Inflammatory macrophage (primary cell): ENCODE measurements at places on chromosomes 2 and 18.
A peak's percentile ranks its signal among the peaks of the same experiment; 100 is the strongest.

DNA sequence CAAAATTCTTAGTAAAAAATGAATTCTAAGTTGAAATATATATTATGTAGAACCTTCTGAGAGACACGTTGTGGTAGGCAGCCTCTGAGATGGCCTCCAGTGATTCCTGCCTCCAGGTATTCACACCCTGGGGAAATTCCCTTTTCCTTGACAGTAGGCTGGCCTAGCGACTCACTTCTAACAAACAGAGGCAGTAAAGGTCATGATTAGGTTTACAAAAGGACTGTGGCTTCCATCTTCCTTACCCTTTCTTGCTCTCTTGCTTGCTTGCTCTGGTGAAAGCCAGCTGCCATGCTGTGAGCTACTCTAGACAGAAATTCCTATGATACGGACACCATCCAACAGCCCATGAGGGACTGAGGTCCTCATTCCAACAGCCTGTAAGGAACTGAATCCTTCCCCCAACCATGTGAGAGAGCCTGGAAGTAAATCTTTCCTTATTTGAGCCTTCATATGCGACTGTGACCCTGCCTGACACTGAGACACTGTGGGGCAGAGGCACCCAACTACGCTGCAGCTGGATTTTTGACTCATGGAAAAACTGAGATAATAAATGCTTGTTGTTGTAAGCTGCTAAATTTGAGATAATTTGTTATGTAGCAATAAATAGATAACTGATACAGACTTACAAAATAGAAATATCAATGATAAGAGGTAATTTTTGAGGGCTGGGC is 32.7 kb upstream of the SERTAD2 start:
- DNase-seq = no peak

- DNase-seq = no peak
These were observed 1057.1 kb upstream of the CRIM1 start for GRCh38 chr2:35298493-35298892.

DNA sequence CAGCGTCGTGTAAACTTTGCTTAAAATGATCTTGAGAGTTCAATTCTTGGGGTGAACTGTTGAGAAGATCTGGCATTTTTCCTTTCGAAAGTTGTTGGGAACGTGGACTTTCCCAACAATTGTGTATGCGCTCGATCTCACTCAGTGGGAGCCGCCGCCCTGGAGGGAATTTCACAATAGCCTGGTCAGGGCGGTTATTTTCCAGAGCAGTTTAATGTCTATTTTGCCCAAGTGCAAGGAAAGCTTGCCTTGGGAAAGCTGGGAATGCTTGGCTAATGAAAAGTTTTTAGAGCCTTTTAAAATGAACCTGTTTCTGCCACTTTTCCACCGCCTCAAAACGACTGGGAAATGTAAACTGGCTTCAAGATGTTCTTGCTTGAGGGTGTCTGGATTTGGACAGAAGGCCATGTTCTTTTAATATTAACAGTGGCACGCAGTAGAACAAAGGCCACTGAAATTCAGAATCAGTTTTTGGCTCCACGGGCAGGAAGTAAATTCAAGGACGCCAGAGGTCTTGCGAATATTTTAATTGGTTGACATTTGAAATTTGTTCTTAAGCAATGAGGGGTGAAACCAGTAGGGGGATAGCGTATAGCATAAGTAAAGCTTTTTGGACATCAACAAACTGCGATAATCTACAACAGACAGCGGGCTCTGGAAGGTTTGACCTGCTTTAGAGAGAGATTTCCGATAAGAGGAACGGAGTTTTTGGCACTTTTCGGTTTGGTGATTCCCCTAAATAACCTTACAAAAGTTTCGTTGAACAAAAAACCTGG is 1.2 kb downstream of the CFLAR start:
- DNase-seq = peak; percentile 90

DNA sequence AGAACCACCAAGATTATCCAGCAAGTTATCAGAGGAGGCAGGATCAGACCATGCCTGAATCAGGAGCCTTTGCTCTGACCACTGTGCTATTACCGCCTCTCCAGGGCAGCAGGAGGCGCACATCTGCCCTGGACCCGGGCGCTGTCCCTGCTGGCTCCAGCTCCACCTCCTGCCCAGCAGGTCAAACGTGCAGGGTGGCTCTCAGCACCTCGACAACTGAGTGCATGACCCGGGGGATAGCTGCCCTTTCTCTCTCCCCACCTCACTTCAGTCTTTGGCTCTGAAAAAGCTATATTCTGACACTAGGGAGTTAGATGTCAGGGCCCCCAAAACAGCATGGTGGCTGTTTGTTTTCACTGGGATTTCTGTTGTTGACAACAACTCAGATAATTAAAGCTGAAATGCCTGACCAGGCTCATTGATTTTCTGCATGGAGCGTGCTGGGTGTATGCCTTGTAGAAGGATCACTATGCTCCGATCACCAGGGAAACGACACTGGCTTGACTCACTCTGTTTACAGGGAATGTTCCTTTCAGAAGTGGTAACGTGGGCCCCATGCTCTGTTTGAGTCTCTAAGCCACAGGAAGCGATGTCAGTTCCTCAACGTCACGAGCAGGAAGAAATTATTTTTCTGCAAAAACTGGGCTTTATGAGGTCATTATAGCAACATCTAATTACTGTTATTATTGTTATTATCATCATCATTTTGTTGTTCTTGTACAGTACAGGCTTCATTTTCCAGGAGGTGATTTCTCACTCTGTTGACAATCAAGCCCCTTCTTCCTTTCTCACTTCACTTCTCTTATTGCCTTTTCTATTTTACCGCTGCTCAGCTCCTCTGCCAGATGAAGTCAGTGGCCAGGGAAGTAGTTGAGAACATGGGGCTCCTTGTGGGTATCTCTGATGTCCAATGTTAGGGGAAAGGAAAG is 125.6 kb downstream of the PLB1 start:
- DNase-seq = peak; percentile 82

DNA sequence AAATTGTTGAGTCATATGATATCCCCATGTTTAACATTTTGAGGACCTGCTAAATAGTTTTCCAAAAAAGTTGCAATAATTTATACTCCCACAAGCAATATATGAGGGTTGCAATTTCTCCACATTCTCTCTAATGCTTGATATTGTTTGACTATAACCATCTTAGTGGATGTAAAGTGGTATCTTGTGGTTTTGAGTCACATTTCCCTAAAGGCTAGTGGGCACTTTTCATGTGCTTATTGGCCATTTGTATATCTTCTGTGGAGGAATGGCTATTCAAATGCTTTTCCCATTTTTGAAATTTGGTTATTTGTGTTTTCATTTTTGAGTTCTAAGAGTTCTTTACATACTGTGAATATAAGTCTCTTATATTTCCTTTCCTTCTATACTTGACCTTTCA is 82.7 kb downstream of the SCG2 start:
- DNase-seq = no peak

- DNase-seq = peak; percentile 34
These were observed 168.7 kb downstream of the TMEM247 start for GRCh38 chr2:46647766-46648742.

GRCh38 chr2:236636714-236637470 is 67.3 kb downstream of the ACKR3 start:
- DNase-seq = no peak

- no peak for DNase-seq
These were observed 29.4 kb upstream of the ST3GAL5 start for GRCh38 chr2:85917887-85918795.

DNA sequence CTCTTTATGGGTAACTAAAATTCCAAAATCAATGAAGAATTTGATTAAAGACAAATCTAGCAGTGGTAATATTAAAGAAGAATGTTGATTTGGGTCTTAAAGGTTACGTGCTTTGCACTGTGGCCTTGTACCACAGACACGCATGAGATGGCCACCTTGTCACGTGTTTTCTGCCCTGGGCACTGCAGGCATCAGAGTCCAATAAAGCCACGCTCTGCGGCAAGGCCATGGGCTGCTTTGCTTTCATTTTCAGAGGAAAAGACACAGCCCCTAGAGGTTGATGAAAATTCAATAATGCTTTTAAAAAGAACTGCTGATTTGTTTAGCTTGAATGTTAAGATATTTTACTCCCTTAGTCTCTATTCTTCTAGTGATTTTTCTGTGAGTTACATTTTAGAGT is 30.4 kb downstream of the AOX1 start:
- peak; percentile 22 for DNase-seq

DNA sequence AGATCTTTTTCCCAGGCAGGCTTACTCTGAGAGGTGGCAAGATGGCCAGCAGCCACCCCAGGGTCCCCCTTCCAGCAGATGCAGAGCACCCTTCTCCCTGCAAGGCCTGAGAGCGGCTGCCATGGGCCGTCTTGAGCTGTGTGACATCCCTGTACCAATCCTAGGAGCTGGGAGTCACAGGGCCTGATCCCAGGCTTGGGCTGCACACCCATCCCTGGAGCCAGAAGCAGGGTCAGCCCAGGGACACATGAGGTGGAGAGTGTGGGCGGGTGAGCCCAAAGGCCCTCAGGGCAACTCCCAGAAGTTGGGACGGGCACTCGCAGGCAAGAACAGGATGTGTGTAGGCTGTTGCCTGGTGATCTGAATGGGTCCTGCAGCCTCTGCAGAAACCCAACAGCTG is 40.5 kb downstream of the CROCC2 start:
- DNase-seq = peak; percentile 92

GRCh38 chr2:43269706-43270105 is 43.3 kb upstream of the ZFP36L2 start:
- no peak for DNase-seq

DNA sequence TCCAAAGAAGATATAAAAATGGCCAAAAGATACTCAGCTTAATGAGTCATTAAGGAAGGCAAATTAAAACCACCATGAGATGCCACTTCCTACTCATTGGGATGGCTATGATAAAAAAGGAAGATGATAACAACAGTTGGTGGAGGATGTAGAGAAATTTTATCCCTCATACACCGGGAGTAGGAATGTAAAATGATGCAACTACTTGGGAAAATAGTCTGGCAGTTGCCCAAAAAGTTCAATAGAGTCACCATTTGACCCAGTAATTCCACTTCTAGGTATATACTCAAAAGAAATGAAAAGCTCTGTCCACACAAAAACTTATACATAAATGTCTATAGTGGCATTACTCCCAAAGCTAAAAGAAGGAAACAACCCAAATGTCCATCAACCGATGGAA is 10.1 kb upstream of the SULT1C2 start:
- DNase-seq = no peak

DNA sequence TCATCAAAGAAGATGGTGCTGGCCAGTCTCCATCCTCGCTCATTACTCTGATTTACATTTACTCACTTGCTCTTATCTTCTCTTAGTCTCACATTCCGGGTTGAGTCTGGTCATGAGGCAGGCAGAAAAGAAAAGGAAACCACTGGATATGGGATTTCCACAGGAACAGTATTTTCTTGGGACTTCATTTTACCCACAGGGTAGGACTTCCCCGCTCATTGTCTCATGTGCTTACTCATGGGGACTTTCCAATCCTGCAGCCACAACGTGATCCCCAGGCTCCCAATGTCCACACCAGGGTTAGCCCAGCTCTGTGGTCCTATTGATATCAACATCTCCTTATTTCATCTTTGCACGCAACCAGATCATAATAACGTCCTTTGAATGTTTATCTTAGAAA is 373.8 kb downstream of the TMEM182 start:
- DNase-seq = no peak

DNA sequence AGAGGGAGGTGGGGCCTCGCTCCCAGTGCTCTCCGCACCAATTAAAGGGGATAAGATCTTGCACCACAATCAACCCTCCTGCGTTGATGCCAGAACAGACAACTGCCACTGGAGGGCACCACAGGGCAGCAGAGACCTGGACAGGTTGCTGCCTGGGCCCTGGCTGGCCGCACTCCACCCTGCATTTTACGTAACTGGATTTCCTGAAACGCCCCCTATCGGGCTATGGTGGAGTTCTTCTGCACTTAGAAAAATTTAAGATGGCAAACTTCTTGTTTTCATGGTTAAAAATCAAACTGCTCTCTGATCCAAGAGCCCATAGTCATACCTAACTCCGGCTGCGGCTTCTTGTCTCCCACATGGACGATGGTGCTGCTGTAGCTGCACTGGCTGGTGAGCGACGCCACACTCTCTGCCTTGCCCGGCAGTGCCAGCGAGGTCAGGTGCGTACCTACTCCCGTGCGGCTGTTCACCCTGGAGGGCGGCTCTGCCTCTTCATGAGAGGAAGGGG is 16.8 kb upstream of the HES6 start:
- DNase-seq = peak; percentile 77

GRCh38 chr2:9703701-9704221 is 73.0 kb upstream of the YWHAQ start:
- peak; percentile 95 for DNase-seq

DNA sequence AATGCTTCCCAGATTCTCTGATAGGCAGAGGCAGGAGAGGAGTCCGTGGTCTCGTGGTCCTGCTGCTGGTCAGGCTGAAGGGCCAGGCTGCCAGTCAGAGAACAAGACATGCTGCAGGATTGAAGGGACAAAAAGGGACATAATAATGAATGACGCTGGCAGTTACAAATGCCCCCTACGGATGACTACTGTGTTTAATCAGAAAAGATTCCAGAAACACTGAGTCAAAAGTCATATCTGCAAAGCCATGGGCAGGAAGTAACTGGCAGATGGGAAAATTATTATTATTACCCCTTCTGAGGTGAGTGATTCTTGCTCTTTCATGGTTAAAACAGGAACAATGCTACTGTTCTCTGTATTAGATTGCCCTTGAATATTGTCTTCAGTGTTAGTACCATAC is 19.0 kb downstream of the LCT start:
- no peak for DNase-seq

GRCh38 chr2:160328811-160329527 is 128.9 kb upstream of the ITGB6 start:
- DNase-seq = no peak

- DNase-seq = peak; percentile 85
These were observed 12.2 kb upstream of the ARL5A start for GRCh38 chr2:151840216-151841046.

DNA sequence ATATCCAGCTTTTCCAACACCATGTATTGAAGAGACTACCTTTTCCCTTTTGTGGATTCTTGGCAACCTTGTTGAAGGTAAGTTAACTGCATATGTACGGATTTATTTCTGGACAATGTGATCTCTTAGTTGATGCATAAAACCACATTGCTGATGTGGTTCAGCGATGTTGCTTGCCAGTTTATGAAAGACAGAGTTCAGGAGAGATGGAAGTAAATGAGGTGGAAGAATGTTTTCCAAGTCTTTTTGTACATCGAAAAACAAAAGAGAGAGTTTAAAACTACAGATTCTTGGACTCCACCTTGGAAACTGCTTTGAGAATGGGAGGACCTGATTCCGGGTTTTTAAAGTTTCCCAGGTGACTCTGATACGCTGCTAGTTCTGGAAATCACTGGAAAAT is 43.8 kb downstream of the MOB4 start:
- DNase-seq = no peak

- no peak for DNase-seq
These were observed 3.7 kb downstream of the C2orf81 start for GRCh38 chr2:74417763-74418162.

GRCh38 chr2:72326759-72327158 is 179.1 kb upstream of the CYP26B1 start:
- no peak for DNase-seq

- DNase-seq = no peak
These were observed 3.4 kb upstream of the SPATS2L start for GRCh38 chr2:200302940-200303727.

GRCh38 chr2:23380562-23381065 is 4.4 kb upstream of the KLHL29 start:
- DNase-seq = peak; percentile 17

- DNase-seq = no peak
These were observed 110.1 kb downstream of the ZNF385B start for GRCh38 chr2:179751163-179751809.
